ENCODE measurements at places on chromosomes 3 and 15.

GRCh38 chr3:109387201-109387600, 49.9 kb upstream of the DPPA4 start:
- no peak for DNase-seq

DNA sequence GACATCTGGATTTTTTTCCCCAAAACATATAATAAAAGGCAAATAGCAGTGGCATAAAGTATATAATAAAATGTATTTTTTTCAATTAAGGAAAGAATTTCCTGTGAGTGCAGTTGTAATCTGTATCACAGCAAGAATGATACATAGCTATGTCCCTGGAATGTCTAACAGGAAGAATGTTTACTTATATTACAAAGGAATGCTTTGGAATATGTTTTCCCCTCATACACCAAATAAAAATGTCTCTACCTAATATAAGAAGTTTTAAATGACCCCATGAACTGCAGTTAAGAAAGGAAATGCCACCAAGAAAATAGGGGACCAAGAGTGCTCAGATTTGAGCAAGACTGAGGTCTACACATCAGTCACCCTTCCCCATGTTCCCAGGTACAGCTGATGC, 38.0 kb upstream of the ATP11B start:
- DNase-seq = no peak

GRCh38 chr3:126025862-126026261, 56.9 kb downstream of the ROPN1B start:
- DNase-seq = peak; percentile 29

DNA sequence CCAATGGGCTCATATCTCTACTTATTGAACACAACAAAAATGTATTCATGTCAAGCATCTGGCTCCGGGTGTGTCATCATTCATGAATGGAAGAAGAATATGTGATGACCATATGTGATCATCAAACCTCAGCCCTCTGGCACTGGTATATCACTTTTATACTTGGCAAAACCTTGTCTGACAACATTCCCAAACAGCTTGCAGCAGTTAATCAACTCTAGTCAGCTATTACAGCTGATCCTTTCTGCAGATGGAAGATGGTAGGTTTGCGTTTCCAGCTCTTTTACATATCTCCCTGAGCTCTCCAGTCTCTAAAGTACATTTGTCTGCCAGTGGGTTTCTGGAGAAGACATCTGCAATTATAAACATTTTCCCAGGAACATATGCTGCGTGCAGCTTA, 6.6 kb downstream of the PLSCR5 start:
- DNase-seq = no peak

Data from CD4-positive, CD25-positive, alpha-beta regulatory T cell (primary cell).